ENCODE measurements at places on chromosomes 6 and 20.

- no peak for DNase-seq
Measured at GRCh38 chr6:108363113-108363512, 68.3 kb downstream of the AFG1L start.

GRCh38 chr6:2547355-2547754 is 203.4 kb downstream of the MYLK4 start:
- no peak for DNase-seq

DNA sequence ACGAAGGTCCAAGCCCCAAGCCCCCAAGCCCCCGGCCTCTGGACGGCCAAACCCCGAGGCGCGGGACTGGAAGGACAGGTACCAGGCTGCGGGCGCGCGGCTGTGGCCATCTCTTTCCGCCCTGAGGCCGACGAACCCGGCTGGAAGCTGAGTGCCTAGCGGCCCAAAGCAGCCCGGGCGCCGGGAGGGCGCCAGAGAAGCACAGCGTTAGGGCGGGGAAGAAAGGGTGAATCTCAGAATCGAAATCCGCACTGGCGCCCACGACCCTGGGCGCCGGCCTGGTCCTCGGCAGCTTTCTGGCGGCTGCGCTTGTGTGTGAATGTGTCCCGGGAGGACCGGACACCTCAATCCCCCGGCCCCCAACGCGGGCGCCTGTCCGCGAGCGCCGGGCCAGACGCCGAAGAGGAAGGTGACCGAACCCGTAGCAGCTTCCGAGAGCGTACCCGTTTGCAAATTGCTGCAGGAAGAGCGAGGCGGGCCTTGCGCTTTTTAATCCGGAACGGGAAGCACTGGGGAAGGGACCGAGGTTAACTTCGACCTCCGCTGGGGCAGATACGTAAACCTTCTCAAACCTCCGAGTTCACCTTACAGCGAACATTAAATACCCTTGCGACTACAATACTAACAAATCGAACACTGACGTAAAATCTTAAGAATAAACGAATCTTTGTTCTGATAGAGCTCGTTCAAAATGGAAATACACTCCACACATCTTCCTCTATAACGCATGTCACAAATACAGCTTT is 2.9 kb downstream of the NRN1 start:
- peak; percentile 79 for DNase-seq

DNA sequence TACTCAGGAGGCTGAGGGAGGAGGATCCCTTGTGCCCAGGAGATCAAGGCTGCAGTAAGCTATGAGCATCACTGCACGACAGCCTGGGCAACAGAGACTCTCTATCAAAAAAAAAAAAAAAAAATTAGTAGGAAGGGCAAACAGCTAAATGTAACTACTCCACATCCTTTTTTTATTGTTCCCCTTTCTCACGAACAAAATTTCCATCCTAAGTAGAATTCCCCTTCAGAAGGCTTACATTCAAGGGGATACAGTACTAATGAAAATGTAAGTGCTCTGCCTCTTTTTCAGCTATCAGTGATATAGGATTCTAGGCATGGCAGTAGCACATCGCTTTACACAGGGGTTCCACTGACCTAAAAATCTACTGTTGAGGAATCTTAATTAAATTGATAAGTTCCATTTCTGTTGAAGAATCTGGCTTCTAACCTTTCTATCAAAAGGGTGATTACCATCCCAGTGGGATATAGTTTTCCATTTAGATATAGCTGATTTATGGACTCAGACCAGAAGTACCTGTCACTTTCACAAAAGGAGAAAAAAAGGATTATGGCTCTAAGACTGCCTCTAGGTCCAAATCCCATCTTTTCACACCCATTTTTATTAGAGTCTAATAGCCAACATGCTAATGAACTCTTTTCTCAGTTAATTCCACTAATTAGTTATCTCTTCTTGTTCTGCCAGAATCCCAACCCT is 2.6 kb downstream of the B4GALT5 start:
- DNase-seq = no peak

DNA sequence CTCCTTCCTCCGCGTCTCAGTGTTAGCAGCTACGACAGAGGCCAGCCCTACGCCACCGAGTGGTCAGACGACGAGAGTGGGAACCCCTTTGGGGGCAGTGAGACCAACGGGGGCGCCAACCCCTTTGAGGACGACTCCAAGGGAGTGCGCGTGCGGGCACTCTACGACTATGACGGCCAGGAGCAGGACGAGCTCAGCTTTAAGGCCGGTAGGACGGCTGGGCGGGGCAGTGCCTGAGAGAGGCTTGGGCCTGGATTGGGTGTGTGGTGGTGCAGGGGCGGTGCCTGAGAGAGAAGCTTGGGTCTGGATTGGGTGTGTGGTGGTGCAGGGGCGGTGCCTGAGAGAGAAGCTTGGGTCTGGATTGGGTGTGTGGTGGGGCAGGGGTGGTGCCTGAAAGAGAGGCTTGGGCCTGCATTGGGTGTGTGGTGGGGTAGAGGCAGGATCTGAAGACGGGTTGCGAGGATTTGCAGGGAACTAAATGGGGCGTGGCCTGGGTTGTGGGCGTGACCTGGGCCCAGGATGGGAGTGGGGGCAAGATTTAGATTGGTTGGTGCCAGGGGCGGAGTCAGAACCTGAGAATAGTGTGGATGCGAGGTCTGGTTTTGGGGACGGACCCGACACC is 24.4 kb downstream of the SPDEF start:
- DNase-seq = peak; percentile 43

- DNase-seq = no peak
Measured at GRCh38 chr6:8181951-8182845, 79.8 kb upstream of the EEF1E1 start.

GRCh38 chr6:112335736-112336135 is 11.4 kb upstream of the RFPL4B start:
- DNase-seq = no peak

DNA sequence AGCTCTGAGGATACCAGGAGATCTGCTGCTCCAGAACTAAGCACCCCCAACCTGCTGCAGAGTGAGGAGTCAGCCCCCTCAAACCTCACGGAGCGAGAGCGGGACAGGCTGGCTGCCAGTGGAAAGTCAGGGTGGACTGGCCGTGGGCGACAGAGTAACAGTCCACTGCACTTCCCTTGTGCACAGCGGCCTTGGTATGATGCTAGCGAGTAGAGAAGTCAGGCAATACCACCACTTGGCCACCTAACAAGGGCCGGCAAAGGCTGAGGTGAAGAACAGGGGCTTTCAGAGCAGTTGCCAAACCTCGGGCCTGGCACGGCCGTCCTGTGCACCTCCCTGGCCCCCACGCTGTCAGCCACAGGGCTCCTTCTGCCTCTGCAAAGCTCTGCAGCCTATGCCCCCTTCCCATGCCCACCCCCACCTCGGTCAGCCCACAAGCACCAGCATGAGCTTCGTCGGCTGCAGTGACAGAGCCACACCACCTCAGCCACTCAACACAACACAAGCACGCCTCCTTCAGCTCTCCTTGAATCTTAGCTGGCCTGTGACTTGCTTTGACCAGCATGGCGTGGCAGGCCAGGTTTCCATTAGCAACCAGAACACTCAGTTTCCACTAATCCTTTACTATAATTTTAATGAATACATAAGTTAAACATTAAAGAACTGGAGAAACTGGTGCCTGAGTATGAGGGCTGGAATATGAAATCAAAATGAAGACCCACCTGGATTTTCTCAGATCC is 127.6 kb upstream of the SNX9 start:
- DNase-seq = no peak

- DNase-seq = peak; percentile 77
Measured at GRCh38 chr6:13560651-13561044, 13.8 kb upstream of the SIRT5 start.

- no peak for DNase-seq
Measured at GRCh38 chr6:133241901-133242636, 912 bp downstream of the EYA4 start.

DNA sequence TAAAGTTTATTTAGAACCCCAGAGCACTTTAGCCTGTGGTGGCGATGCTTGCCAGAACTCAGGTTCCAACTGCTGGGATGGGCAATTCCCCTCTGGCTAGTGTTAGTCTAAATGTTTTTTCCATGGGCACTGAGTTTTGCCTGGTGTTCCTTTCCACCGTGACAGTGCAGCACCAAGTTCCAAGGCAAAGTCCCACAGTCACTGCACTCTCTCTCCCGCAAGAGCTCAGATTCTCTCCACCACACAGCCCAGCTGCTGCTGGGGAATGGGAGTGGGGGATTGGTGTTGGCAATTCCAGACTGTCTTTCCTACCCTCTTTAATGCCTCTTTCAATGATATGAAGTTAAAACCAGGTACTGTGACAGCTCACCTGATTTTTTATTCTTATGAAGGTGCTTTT is 247.6 kb downstream of the ALDH8A1 start:
- DNase-seq = no peak

DNA sequence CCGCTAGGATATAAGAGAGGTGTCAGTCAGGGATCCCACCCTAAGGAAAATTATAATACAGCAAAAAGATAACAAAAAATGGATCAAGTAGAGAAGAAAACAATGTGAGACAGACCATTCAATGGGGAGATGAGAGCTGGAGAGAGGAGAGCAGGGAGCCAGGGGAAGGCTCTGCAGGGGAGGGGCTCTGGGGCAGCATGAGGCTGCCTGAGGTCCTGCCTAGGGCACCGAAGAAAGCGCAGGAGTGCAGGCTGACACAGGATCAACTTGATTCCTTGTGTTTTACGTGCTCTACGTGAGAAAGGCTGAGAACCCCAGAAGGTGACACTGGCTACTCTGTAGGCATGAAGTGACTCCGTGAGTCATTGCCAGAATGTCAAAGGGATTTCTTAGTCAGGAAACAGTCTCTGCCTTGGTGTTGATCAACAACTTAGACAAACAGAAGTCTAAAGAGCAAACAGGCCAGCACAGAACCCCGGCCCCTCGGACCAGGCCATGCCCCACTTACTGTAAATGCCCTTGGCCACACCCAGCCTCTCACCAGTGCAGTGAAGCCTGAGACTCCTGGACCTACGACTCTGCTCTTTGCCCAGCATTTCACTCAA is 290.1 kb upstream of the PRDM1 start:
- DNase-seq = no peak

GRCh38 chr20:57805747-57806146 is 95.9 kb upstream of the PMEPA1 start:
- DNase-seq = no peak

DNA sequence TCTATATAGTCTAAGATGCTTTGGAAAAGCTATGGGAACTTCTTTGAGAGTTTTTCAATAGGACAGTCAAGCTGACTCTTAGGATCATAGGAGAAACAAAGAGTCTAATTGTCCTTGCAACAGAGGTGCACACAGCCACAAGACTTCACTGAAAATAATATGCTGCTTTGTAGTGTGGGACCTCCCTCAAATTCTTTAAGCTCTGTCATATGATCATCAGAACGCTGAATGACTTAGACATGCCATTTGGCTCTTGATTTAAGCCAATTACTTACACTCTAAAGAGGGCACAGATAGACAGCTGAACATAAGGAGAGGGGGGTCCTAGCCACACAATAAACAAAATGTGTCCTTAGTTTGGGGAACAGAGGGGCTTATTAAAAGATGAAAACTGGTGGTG is 818.7 kb upstream of the GJE1 start:
- peak; percentile 86 for DNase-seq

DNA sequence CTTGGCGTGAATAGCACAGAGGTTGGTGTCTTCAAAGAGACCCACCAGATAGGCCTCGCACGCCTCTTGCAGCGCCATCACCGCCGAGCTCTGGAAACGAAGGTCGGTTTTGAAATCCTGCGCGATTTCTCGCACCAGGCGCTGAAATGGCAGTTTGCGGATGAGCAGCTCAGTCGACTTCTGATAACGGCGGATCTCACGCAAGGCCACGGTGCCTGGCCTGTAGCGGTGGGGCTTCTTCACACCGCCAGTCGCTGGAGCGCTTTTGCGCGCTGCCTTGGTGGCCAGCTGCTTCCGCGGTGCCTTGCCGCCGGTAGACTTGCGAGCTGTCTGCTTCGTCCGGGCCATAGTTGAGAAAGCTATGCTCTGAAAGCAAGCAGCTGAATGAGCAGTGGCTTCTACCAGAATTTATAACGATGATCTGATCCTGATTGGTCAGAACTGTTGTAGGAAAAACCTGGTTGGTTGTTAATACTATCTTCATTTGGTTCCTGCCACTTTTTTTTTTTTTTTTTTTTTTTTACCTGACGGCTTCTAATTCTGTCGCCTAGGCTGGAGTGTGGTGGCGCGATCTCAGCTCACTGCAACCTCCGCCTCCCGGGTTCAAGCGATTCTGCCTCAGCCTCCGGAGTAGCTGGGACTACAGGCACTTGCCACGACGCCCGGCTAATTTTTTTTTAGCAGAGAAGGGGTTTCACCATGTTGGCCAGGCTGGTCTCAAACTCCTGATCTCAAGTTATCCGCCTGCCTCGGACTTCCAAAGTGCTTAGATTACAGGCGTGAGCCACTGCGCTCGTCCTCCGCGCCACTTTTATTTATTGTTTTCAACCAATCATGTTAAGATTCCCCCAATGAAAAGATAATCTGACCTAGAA is 21.5 kb downstream of the OR2B2 start:
- no peak for DNase-seq

DNA sequence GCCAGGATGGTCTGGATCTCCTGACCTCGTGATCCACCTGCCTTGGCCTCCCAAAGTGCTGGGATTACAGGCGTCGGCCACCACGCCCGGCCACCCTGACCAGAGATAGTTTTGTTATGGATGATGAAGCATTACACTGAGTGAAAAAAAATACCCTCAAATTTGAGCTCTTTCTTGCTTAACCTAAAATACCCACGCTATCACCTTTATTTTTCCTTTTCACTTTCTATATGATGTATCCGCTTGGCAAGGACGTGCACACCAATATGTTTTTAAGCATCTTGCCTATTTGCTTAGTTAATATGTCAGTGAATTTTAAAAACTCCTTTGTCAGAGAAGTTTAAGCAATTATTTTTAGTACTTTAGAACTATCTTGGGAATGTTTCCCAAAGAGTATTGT is 150.4 kb downstream of the INSM1 start:
- DNase-seq = no peak

DNA sequence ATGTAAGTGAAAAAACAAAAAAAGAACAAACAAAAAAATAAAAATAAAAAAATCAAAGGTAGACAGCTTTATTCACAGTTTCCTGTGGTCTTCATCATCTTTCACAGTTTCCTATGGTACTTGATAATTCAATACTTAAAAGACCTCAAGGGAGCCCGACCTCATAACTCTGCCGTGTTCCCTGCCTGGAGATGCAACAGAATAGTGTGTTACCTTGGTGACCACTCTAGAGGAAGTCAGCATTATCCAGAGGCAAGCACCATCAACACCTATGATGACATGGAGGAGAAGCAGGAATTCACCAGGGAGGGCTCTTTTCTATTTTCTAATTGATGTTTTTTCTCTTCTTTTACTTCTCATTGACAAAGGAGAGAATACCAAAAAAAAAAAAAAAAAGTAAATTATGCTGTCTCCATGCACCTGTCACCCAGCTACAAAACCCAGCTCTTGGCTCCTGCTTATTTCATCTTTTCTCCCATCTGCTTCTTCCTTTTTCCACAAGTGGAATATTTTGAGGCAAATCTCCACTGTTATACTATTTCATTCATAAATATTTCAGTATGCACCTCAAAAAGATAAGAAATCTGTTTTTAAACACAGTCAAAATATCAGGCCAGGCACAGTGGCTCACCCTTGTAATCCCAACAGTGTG is 95.8 kb upstream of the STXBP5 start:
- DNase-seq = no peak
